ENCODE measurements at places on chromosomes 7 and 10. TPM values are rescaled to one million over a fixed set of nuclear protein-coding genes. Genes with fewer than 3 reads are reported as not detected.

The ZNF736 gene
- 7.2 TPM for total RNA-seq

The PNLIPRP2 gene
- not detected for total RNA-seq

The VSIR gene
- 30.4 TPM for total RNA-seq

The LEP gene
- total RNA-seq: 0.94 TPM

Measured in smooth muscle cell of the coronary artery (primary cell).